Brain pericyte (primary cell): ENCODE measurements at places on chromosomes 12 and 14.

DNA sequence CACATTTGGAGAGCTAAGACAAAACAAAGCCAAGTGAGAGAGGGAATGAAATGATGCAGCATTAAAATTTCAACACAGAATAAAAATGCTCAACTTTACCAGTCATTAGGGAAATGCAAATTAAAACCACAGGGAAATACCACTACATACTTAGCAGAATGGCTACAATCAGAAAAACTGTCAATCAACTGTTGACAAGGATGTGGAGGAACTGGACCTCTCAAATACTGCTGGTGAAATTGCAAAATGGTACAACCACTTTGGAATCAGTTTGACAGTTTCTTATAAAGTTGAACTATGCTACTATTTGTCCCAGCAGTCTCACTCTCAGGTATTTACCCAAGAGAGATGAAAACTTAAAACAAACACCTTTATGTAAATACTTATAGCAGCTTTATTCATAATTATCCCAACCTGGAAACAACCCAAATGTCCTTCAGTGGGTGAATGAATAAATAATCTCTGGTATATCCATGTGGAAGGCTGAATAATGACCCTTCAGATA lies 43.8 kb upstream of the KTN1 start:
- DNase-seq = no peak

GRCh38 chr12:112524676-112525425 lies 106.1 kb downstream of the PTPN11 start:
- DNase-seq = no peak

- no peak for DNase-seq
These were observed 395.8 kb upstream of the FBXO33 start for GRCh38 chr14:39827901-39828655.

- no peak for DNase-seq
These were observed 6.2 kb upstream of the ZDHHC17 start for GRCh38 chr12:76757694-76758093.

DNA sequence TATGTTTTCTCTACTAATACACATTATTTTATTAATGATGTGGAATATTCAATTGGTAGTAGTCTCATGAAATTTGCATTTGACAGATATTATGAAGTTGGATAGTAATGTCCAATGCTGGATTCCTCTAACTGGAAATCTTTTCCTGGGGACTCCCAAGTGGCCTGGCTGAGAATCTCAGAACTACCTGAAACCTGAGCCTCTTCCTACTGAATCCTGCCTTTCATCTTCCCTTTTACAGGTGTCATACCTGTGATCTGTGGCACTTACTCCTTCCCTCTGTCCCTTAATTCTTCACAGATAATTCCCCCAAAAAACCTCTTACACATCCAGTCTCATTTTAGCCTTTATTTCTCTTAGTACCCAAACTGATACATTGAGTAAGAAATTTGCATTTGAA lies 89.7 kb upstream of the MYF6 start:
- no peak for DNase-seq

DNA sequence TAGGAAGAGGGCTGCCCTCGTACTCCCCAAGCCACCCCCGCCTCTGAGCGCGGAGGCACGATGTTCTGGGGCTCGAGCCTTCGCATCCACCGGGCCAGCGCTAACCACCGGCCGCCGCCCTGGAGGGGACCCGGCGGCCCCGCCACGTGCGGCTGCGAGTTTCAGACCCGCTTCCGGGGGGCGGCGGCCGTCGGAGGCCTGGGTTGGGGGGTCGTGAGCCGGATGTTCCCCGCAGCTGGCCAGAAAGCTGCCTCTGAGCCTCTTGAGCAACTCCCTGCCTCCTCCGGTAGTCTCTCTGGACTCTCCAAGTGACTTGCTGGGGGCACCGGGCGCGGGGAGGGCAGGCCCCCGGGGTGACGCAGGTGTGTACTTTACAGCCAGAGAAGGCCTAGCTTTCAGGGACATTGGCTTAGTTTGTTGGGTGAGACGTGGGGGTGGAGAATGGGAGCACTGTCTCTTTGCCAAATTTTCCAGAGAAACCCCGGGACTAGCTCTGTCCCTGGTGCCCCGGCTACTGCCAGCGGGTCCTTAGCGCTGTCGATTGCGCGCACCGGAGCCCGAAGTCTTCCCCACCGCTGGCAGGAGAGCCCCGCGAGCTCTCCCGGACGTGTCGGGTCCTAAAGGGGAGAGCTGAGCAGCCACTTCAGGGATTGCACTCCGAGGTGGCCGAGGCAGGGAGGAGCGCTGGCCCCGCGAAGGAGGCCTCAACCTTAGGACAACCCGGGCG lies 15.6 kb downstream of the OTX2 start:
- no peak for DNase-seq

- DNase-seq = no peak
These were observed 356 bp downstream of the OR4Q2 start for GRCh38 chr14:20002319-20002718.

DNA sequence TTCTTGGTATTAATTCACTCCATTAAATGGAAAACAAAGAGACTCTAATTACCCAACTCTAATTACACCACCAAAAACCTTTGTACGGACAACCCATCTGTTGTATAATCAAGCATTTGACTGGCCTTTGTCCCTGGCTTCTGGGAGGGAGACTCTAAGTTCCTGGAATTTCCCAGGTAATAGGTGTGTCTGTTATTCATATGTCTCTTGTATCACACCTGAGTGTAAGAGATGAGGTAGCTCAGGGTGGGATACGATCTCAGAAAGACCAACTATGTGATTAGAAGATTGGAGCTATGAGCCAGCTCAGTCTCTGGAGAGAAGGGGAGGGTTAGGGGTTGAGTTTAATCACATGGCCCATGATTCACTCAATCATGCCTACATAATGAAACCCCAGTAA lies 94.7 kb upstream of the PLXNC1 start:
- no peak for DNase-seq

DNA sequence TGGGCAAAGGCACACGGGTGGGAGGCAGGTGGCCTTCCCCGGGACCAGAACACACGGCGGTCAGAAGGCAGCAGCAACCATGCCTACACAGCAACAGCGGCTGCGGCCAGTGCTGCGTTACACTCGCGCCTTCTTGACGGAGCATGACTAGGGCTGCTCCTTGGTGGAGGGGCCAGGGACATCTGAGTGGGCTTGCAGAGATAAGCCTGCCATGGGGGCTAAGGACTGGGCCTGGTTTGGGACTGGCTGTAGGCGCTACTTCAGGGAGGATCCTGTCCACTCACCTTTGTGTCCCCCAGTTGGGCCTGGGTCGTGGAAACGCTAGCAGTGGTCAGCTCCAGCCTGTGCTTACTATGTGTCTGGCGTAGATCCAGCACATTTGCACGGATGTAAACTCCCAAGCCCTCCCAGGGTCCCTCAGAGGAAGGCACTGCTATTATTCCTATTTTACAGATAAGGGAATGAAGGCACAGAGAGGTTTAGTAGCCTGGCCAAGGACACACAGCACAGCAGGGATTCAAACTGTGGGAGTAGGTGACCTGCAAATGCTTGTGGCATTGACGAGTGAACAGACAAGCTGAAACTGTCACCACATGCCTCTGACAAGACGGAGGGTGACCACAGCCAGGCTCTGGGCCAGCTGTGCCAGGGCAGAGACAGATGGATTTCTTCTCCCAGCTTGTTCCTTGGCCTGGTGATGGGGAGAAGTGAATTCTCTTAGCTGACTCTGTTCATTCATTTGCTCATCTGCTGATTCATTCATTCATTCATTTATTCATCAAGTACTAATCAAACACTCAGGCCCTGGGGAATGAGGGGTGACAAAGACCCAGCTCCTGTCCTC lies 31.9 kb upstream of the DLK1 start:
- DNase-seq = no peak

DNA sequence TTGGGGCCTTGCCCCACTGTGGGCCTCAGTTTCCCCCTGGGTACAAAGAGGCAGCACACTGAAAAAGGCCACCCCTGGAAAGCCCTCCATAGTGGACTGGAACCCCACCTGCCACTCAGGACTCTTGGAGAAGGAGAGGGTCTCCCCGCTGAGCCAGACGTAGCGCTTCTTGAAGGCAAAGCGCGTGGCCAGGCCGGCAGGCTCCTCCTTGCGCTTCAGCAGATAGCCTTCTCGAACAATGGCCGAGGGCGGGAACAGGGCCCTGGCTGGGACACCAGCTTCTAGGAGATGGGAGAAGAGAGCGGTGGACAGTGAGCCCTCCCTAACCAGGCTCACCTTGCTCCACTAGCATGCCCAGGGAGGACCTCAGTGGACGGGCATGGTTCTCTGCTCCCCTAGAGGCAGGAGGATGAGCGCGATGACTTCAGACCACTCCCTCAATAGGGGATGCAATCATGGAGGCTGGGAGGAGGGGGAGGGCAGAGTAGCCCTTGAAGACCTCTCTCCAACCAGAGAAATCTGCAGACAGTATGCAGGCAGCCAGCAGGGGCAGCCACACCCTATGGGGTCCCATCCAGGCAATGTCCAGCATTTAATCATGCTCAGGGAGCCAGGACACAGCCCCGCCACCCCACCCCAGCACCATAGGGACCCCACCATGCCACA lies 29.8 kb downstream of the RASAL1 start:
- no peak for DNase-seq

DNA sequence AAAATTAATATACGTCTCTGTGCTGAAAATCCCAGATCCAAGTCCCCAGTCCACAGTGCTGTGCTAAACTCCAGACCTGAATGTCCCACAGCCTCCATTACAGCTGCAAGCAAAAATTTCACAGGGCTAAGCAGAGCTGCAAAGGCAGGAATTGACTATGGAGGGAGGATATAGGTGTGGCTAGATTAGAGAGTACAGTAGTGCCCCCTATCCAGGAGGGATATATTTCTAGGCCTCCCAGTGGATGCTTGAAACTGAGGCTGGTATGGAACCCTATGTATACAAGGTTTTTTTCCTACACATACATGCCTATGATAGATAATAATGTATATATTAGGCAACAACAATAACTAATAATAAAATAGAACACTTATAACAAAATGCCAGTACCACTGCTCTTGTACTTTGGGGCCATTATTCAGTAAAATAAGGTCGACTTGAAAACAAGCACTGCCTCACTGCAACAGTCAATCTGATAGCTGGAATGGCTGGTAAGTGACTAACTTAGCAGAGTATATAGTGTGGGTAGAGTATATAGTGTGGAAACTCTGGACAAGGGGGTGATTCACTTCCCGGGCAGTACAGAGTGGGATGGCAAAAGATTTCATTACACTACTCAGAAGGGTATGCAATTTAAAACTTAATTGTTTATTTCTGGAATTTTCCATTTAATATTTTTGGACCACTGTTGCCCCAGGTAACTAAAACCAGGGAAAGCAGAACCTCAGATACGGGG lies 82.7 kb downstream of the C14orf132 start:
- DNase-seq = no peak

DNA sequence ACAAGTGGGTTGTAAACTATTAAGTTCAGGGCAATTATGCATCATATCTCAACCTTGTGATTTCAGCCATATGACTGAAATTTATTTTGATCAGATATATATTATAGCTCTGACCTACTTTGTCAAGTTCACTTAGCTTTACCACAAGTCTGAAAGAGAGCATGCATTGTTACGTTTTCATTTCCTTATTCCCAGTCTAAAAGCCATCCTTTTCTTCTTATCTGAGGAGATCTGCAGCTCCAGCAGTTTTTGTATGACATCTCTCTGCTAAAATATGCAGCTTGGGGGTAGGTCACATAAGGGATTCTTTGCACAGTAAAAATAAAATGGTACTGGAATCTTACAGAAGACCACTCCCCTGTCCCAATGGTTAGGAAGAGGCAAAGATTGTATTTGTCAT lies 1682.8 kb upstream of the FLRT2 start:
- DNase-seq = no peak

DNA sequence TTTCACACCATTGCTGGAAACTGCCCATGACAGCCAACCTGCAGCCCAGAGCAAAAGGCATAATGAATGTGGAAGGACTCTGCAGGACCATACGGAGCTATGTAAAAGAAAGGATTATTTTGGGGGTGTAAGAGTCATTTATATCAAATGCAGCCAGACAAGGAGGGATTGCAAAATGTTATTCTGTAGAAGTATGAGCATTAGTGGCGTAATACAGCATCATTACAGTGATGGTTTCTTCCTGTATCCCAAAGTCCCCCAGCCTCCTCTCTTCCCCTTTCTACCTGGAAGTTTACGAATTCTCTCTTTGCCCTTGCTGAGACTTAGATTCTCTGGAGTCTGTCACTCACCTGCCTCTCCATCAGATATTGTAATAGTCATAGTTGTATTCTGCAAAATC lies 89.9 kb downstream of the BORCS5 start:
- DNase-seq = no peak

- DNase-seq = no peak
These were observed 68.9 kb upstream of the NCOR2 start for GRCh38 chr12:124636138-124636978.

DNA sequence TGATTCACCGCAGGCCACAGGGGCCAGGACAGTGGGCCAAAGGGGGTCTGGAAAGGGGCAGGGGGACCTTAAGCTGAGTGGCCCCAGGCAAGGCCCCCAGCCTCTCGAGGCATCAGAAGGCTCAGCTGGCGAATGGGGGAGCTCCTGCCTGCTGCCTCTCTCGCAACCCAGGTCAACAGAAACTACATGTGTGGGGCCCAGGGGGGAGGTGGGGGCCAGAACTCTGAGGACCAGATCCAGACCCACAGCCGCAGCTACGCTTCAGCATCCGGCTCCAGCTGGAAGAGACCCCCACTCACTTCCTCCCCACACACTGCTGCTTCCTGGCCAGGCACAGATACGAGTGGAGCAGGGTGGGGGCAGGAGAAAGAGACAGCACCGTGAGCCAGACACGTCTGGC lies 46.5 kb downstream of the NCOR2 start:
- DNase-seq = no peak

- DNase-seq = no peak
These were observed 42.6 kb downstream of the ATP23 start for GRCh38 chr12:57983858-57984505.

- no peak for DNase-seq
These were observed 642 bp upstream of the ACSM4 start for GRCh38 chr12:7303230-7303629.
